ENCODE measurements at places on chromosomes 5 and 9. TPM values are rescaled to one million over a fixed set of nuclear protein-coding genes. Genes with fewer than 3 reads are reported as not detected.

The PCSK1 gene
- 13.6 TPM for total RNA-seq

The ADGRD2 gene
- total RNA-seq: 0.31 TPM

The PDCD1LG2 gene
- total RNA-seq: not detected

The FAXDC2 gene
- total RNA-seq: 9.3 TPM

The GPBP1 gene
- total RNA-seq: 82.4 TPM

- H3K36me3 ChIP-seq: peaks cover 29% of the 10 kb centered on the region
- DNase-seq: no peak
- H3K27ac ChIP-seq: no peak overlapping the region
- H3K4me3 ChIP-seq: no peak overlapping the region
- peaks cover 7% of the 10 kb centered on the region for H3K4me1 ChIP-seq
These were observed 74.9 kb downstream of the FANCC start for GRCh38 chr9:95242613-95243012.

DNA sequence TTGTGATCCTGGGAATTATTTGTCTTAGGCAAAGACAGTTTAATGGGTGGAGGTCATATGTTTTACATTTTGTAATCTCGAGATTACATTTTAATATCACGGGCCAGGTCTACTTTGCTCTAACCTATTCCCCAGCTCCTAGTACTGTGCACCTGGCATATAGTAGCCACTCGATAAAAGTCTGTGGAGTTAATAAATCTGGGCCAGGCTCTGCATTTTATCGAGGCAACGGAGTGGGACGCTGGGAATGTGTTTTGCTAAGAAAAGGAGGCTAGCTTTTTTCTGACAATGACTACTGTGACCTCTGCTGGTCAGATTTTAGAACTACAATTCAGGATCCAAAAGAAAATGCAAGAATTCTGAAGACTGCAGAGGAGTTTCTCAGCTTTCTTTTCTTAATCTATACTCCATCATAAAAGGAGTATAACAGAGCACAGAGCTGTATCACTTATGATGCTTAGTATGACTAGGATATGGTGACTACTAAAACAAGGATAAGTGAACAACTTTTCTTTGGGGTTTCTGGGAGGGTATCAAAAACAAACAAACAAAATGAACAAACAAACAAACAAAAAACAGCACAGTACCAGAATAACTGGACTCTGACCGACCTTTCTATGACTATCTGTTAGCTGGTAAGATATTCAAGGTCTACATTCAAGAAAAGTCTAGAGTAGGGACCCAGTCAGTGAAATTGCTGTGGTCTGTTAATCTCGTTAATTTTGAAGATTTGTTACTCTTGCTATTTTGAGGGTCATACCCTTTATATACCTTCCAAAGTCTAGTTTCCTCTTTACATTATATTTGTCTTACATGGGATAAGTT is 46.1 kb upstream of the CER1 start:
- H3K36me3 ChIP-seq: peaks cover 6% of the 10 kb centered on the region
- H3K27me3 ChIP-seq: no peaks in the 10 kb centered on the region
- peaks cover 6% of the 10 kb centered on the region for H3K4me1 ChIP-seq
- no peak overlapping the region for H3K4me3 ChIP-seq
- DNase-seq: no peak

DNA sequence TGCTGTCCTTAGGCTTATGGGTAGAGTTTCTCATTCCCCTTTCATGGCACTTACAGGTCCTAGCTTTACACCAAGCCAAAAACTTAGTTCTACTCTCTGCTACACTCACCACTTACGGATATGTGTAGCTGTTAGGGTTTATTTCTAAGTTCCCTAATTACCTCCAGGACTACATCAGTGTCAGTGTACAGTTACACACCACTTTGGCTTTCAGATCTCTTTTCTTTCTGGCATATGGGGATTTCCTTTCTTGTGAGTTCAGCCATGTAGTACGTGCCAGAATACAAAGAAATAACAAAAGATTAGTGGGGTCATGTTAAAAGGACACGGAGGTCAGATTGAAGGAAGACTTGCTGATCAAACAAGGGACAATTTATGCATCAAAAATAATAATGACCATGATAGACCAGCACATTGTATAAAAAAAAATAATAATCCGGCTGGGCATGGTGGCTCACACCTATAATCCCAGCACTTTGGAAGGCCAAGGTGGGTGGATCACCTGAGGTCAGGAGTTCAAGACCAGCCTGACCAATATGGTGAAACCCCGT is 41.8 kb downstream of the LYRM7 start:
- H3K4me3 ChIP-seq: no peak overlapping the region
- no peak overlapping the region for H3K27ac ChIP-seq
- H3K27me3 ChIP-seq: no peaks in the 10 kb centered on the region
- H3K4me1 ChIP-seq: peaks cover 25% of the 10 kb centered on the region
- H3K36me3 ChIP-seq: no peaks in the 10 kb centered on the region
- DNase-seq: no peak

- H3K27me3 ChIP-seq: no peaks in the 10 kb centered on the region
- peaks cover 20% of the 10 kb centered on the region for H3K36me3 ChIP-seq
- no peak for DNase-seq
- peak overlapping the region; percentile 96 for H3K4me3 ChIP-seq
- peak overlapping the region; percentile 92 for H3K27ac ChIP-seq
- H3K4me1 ChIP-seq: peaks cover 17% of the 10 kb centered on the region
These were observed 442 bp downstream of the ZNF510 start for GRCh38 chr9:96777426-96777864.

Measured in type B pancreatic cell (in vitro differentiated cells).